LNCaP clone FGC (cell line): ENCODE measurements at places on chromosomes 6 and 20.

DNA sequence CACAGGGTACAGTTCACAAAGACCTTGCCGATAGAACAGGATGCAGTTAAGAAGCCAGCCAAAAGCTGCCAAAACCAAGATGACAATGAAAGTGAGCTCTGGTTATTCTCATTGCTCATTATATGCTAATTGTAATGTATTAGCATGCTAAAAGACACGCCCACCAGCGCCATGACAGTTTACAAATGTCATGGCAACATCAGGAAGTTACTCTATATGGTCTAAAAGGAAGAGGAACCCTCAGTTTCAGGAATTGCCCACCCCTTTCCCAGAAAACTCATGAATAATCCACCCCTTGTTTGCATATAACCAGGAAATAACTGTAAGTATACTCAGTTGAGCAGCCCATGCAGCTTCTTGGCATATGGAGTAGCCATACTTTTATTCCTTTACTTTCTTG is 748.7 kb downstream of the QKI start:
- DNase-seq, result no peak

- no peak for DNase-seq
Measured at GRCh38 chr6:45253453-45253852, 74.7 kb upstream of the RUNX2 start.

DNA sequence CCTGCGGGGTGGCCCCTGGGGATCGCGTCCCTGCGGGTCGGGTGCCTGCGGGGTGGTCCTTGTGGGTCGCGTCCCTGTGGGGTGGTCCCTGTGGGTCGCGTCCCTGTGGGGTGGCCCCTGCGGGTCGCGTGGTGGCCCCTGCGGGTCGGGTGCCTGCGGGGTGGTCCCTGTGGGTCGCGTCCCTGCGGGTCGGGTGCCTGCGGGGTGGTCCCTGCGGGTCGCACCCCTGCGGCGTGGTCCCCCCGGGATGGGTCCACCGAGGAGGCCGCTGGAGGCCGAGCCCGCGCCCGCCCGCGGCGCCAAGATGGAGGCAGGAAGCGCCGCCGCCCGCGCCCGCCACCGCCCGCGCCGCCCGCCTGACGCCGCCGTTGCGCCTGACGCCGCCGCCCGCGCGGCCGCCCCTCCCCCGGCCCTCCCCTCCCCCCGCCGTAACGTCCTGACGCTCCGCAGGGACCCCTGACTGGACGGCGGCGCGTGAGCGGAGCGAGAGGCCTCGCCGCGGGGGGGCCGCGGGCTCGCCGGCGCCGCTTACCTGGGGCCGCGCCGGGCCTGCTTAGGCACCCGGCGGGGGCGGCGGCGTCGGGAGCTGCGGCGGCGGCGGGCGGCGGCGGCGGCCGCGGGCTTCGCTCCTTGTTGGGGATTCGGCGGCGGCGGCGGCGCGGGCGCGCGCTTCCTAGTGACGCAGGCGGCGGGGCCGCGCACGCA is at the start of gene GMEB2:
Gene GMEB2 (minus strand): TSS at position 678 of the 705 bp plus-strand sequence. CDS start 7,704 bp downstream, outside the sequence.
- DNase-seq, result no peak

DNA sequence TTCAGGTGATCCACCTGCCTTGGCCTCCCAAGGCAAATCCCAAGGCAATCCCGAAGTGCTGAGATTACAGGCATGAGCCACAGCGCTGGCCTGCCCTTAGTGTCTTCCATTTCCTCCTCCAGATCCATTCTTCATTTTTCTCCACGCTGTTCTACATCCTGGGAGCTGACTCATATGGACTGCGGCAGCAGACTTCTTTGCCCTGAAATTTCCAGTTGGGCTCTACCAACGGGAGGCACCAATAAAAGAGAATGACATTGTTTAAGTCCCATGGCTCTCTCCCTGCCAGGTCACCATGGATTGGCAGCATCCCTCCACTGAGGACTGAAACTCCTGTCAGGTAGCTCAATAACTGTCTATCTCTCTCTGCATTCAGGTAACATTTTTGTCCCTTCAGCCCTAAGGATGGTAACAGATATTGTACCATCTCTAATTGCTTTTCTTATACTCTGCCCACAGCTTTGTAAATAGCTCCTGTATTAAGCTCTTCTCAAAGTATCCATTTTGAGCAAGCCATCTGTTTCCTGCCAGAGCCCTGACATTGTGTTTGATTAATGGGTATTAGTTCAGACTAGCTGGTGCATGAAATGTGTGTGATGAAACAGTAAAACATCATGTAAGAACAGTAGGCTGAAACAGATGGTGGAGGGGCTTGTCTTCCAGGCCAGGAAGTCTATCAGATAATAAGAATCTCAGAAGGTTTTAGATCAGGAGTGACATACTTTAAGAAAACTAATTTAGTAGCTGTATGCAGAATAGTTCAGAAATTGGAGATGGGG is 3.6 kb downstream of the TBCC start:
- no peak for DNase-seq

DNA sequence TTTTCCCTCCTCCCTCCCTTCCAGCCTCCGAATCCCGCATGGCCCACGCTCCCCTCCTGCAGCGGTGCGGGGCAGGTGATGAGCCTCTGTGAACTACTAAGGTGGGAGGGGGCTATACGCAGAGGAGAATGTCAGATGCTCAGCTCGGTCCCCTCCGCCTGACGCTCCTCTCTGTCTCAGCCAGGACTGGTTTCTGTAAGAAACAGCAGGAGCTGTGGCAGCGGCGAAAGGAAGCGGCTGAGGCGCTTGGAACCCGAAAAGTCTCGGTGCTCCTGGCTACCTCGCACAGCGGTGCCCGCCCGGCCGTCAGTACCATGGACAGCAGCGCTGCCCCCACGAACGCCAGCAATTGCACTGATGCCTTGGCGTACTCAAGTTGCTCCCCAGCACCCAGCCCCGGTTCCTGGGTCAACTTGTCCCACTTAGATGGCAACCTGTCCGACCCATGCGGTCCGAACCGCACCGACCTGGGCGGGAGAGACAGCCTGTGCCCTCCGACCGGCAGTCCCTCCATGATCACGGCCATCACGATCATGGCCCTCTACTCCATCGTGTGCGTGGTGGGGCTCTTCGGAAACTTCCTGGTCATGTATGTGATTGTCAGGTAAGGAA is at the start of gene OPRM1:
Gene OPRM1 (plus strand): TSS at position 10 of the 612 bp plus-strand sequence. CDS start 305 bp downstream, at position 315.
- DNase-seq, result peak; percentile 1

GRCh38 chr6:159979136-159979874 is 10.4 kb downstream of the IGF2R start:
- no peak for DNase-seq
